T-cell (primary cell): ENCODE measurements at places on chromosomes 5 and 9. TPM values are rescaled to one million over a fixed set of nuclear protein-coding genes. Genes with fewer than 3 reads are reported as not detected.

The OLFML2A gene
- total RNA-seq: 0.13 TPM

- no peak for DNase-seq
Measured at GRCh38 chr9:113431191-113431590, 20.6 kb downstream of the C9orf43 start.

DNA sequence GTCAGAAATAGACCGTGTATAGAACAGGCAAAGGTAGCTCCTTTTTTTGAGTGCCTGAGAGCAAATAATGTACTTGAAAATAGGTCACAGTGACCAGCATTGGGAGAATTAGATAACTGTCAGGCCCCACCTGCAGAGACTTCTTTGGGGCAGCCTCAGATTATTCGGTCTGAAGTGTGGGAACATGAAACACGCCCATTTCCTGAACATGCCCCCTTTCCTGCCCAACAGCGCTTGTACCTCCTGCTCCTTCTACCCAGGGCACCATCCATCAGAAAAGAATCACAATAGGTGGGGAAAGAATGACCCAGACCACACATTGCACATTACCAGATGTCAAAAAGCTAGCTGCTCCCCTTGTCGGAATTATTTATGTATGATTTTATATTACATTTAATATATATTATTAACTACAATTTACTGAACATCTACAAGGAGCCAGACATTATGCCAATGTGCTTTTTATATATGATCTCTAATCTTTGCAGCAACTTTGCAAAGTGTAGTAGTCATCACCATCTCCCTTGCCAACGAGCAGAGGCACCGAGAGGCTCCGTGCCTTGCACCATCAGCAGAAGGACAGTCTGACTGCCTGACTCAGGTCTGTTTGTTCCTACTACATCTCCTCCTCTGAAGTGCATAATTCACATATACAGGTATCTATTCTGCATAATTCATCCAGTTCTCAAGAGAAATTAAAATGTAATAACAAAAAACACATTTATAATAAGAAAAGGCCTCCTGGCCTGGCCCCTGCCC lies 39.5 kb downstream of the PTPN3 start:
- DNase-seq: no peak

The TUT7 gene
- 50.4 TPM for total RNA-seq

The NR6A1 gene
- total RNA-seq: 0.39 TPM

DNA sequence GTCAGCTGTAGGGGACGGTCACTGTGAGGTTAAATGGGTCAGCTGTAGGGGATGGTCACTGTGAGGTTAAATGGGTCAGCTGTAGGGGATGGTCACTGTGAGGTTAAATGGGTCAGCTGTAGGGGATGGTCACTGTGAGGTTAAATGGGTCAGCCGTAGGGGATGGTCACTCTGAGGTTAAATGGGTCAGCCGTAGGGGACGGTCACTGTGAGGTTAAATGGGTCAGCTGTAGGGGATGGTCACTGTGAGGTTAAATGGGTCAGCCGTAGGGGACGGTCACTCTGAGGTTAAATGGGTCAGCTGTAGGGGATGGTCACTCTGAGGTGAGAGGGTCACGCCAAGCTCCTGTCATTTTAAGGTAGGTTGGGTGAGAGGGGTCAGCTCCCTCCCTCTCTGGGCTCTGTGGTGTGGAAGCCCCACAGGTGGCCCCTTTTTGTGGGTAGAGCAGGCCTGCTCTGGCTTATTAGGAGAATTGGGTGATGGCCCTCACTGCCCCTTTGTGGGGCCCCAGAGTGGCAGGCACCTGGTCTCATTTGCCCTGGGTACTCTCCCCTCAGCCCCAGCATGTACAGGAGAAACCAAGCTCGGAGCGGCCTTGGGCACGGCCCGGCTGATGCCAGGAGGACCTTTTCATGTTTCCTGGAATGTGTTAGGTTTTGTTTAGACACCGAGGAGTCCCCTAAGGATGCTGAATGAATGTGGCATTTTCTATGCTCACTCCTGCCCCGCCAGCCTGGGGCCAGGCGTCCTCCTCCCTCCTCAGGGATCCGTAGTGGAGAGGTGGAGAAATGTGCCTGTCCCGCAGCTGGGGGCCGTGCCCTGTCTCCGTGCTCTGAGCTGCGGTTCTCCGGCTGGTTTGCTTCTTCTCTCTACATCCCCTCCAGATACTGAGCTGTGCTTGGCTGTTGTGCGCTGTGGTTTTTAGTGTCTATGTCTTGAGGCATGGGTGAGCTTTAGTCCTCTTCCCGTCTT lies 31.4 kb downstream of the AHRR start:
- DNase-seq: no peak

GRCh38 chr5:160456480-160457177 lies 35.0 kb downstream of the PTTG1 start:
- DNase-seq: no peak

DNA sequence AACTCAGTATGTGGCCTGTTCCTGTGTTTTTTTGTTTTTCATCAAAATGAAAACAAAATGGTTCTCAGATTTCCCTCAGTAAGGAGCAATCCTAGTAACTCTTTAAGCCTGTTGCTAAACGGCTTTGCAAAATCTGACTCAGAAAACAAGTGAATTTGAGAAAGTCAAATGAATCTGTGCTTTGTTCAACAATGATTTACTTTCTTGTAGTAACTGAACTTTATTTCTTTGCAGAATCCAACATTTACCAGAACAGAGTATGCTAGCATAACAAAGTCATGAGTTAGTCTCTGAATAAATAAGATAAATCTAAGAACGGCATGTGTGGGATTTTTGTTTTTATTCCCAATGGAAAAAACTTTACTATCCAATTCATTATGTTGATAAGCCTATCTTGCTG lies 93.8 kb downstream of the OXCT1 start:
- no peak for DNase-seq

The SLC6A19 gene
- not detected for total RNA-seq

GRCh38 chr9:69237702-69238295 lies 63.7 kb downstream of the TJP2 start:
- DNase-seq: no peak

The IFNA21 gene
- not detected for total RNA-seq

The DIPK1B gene
- total RNA-seq: 2.1 TPM

DNA sequence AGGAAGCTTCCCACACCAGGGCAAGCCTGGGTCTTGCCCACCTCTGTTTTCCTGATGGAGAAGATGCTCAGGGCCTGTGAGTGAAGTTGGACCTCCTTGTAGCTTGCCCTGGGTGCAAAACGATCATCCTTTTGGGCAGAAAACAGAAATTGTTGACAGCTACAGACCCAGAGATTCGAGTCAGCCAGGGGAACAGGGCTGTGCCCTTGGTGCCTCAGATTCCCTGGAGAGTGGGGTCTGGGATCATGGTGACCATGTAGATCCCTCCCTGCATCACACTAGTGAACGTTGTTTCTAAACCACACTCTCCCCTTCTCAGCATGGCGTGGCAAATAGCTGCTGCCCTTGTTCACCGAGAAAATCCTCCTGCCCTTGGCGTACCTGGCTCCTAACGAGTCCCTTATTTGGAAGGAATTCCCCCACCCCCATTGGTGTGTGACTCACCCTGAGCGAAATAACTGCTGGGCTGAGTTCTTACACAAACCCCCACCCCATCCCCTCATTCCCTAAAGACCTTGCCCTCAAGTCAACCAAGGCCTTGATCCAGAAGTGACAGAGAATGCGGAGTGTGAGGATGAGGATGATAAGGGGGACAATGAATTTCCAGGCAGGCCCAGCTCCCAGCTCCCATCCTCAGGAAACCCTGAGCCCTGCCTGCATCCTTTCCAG lies 1.1 kb upstream of the DCANP1 start:
- DNase-seq: no peak

- DNase-seq: no peak
Measured at GRCh38 chr9:7983490-7983889, 183.9 kb upstream of the DMAC1 start.

DNA sequence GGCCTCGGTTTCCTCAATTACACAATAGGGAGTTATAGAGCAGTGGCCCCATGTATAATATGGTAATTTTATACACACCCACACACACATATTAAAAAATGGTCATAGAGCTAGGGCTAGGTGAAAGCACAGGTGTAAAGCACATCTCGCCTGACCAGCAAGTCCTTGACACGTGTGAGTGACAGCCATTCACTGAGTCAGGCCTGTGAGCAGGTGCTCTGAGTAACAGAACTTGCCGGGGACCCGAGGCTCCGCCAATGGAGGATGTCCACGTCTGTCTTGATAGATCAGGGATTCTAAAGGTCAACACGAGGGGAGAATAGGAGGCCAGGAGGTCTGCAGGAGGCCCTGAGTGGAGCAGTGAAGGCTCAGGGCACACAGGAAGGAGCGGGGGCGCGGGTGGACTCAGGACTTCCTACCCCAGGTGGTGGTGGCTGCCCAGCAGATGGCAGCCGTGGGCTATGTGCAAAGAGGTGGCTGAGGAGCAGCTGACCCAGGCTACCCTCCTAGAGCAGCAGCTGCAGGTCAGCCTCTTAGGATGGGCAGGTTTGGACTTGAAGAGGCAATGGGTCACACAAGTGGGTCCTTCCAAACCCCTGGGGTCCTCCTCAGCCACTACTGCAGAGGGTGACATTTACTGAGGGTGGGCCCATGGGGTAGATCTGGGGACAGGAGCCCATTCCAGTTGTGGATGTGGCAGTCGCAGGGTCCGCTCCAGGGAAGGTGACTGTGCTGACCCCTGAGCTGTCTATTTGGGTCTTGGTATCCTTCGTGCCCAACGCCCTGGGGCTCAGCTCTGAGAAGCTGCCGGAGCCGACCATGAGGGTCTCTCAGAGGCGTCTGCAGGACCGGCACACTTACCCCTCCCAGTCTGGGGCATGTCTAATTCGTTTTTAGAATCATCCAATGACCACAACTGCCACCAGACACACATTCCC lies 45.9 kb downstream of the PRRT1B start:
- peak; percentile 75 for DNase-seq

GRCh38 chr5:162607879-162608278 lies 540.3 kb downstream of the GABRG2 start:
- DNase-seq: no peak

DNA sequence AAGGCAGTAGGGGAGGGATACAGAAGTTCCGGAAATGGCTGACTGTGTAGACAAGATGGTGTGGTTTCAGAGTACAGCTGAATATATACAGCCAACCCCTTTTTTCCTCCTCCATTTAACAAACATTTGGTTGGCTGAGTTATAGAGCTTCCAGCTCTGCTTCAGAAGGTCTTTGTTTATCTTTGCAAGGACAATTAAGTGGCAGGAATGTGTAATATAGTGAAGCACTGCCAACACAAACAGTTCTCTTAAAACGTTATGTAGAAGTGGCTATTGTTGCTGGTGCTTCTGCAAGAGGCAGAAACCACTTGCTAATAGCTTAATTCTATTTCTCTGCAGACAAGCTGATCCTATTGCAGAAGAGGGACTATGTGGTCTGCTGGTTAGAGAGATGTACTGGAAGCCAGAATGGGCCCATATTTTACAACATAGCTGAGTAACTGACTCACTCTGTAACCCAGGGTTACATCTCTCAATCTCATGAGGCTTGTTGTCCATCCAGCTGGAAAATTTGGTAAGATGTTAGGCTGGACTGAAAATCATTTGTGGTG lies 62.7 kb upstream of the OSMR start:
- no peak for DNase-seq

- DNase-seq: no peak
Measured at GRCh38 chr5:177600508-177601018, 631 bp downstream of the B4GALT7 start.

The ADGRD2 gene
- total RNA-seq: not detected

The NUP214 gene
- 66.7 TPM for total RNA-seq

The PCDHB8 gene
- total RNA-seq: not detected

GRCh38 chr5:42502613-42503470 lies 79.6 kb downstream of the GHR start:
- DNase-seq: no peak

The HAVCR1 gene
- total RNA-seq: 5.4 TPM

DNA sequence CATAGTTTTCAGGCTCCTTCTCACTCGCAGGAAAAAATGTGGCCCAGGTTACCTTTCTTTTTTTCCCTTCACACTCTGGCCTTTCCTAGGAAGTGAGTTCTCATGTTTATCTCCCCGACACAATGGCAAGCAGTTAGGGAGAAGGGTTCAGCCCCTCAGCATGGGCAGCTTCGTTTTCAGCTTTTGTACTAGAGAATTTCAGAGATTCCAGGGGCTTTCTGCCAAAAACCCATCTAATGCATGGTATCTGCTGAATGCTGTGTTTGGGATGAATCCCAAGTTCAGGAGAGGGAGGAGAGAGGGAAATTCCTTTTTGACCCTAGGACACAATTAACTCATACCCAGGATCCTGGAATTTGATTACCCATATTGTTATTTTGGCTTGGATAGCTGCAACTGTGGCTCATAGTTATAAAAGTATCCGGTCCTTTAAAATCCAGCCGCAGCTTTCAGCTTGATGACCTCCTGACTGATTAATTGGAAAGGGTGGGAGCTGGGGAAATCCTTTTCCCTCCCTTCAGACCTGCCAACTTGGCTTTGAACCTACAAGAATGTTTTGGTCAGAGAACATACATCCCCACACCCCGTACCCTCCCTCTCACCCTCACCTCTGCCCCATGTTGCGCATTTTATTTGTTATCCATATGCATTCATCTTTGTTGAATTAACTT lies 78.4 kb downstream of the TMEM252 start:
- DNase-seq: no peak

DNA sequence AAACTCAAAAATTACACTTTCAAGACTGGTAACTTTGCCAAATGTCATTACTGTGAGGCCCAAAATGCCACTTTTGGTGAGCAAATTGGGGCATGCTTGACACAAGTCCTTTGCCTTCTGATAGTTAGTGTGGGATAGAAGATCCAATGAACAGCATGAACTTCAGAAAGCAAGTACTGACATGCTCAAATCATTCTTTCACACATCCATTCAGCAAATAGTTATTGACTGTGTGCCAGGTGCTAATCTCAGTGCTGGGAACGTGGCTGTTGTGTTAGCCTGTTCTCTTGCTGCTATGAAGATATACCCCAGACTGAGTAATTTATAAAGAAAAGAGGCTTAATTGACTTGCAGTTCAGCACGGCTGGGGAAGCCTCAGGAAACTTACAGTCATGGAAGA lies 247.0 kb downstream of the CHSY3 start:
- no peak for DNase-seq

DNA sequence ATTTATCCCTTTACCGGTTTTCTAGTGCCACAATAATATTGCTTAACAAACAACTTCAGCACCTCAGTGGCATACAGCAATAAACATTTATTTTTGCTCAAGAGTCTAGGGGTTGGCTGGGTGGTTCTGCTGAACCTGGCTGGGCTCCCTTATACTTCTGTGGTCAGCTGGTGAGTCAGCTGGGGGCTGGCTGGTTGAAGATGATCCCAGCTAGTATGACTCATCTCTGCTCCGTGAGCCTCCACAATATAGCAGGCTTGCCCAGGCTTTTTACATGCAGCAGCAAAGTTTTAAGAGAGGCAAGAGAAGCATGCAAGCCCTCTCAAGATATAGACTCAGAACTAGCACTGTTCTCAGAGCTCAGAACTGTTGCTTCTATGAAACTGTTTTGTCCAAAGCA lies 523.5 kb upstream of the CLINT1 start:
- DNase-seq: no peak

GRCh38 chr9:93141771-93142483 lies 7.9 kb upstream of the NINJ1 start:
- DNase-seq: no peak

DNA sequence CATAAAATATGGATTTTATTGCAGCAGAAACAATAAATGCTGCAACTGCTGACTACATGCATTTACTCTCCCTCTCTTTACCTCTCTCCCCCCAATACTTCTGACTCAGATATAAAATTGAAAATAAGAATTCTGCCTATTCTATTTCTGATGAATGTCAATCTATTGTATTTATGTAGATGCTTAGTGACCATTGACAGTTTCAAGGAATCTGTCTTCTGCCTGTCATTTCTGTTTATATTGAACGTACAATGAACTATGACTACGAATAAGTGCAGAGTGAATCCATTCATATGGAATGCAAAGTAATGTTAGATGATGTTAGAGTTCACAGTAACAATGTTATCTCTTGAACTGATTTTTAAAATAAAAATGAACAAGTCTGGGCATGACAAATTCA lies 898 bp downstream of the CDH10 start:
- no peak for DNase-seq

The MAP3K1 gene
- total RNA-seq: 80.6 TPM
